Endodermal cell (in vitro differentiated cells): ENCODE measurements at places on chromosomes 4 and X. TPM values are rescaled to one million over a fixed set of nuclear protein-coding genes. Genes with fewer than 3 reads are reported as not detected.

- no peaks in the 10 kb centered on the region for H3K36me3 ChIP-seq
- H3K4me1 ChIP-seq, result no peaks in the 10 kb centered on the region
- H3K27ac ChIP-seq, result no peak within 1 kb of the TSS
- DNase-seq, result peak; percentile 87
- peak within 1 kb of the TSS; percentile 83 for H3K4me3 ChIP-seq
Observed at GRCh38 chrX:3713225-3713936, at the start of gene PRKX. Gene PRKX (minus strand): TSS chrX:3713649. CDS start chrX:3713253, 396 bp downstream.

GRCh38 chrX:108312957-108313356 is 125.3 kb downstream of the COL4A6 start:
- H3K27ac ChIP-seq, result no peak overlapping the region
- H3K4me3 ChIP-seq, result no peak overlapping the region
- DNase-seq, result peak; percentile 72
- no peaks in the 10 kb centered on the region for H3K4me1 ChIP-seq

DNA sequence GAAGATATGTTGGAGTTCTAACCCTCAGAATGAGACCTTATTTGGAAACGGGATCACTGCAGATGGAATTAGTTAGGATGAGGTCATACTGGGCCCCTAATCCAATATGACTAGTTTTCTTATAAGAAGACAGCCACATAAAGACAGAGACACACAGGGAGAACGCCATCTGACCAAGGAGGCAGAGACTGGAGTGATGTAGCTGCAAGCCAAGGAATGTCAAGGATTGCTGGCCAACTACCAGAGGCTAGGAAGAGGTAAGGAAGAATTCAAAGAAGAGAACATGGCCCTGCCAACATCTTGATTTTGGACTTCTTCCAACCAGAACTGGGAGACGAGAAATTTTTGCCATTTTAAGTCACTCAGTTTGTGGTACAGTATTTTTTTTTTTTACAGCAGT is 152.8 kb upstream of the DIPK2B start:
- no peaks in the 10 kb centered on the region for H3K27me3 ChIP-seq
- H3K4me3 ChIP-seq, result no peak overlapping the region
- no peaks in the 10 kb centered on the region for H3K4me1 ChIP-seq
- H3K27ac ChIP-seq, result no peak overlapping the region

- H3K36me3 ChIP-seq, result no peaks in the 10 kb centered on the region
- H3K27ac ChIP-seq, result no peak overlapping the region
- DNase-seq, result no peak
- no peaks in the 10 kb centered on the region for H3K27me3 ChIP-seq
Observed at GRCh38 chr4:153018031-153018430, 81.9 kb downstream of the FHDC1 start.

- H3K27ac ChIP-seq, result no peak overlapping the region
- no peak overlapping the region for H3K4me3 ChIP-seq
- no peaks in the 10 kb centered on the region for H3K27me3 ChIP-seq
- H3K4me1 ChIP-seq, result no peaks in the 10 kb centered on the region
- DNase-seq, result no peak
- no peaks in the 10 kb centered on the region for H3K36me3 ChIP-seq
Observed at GRCh38 chr4:107279733-107280132, 243.6 kb upstream of the DKK2 start.

DNA sequence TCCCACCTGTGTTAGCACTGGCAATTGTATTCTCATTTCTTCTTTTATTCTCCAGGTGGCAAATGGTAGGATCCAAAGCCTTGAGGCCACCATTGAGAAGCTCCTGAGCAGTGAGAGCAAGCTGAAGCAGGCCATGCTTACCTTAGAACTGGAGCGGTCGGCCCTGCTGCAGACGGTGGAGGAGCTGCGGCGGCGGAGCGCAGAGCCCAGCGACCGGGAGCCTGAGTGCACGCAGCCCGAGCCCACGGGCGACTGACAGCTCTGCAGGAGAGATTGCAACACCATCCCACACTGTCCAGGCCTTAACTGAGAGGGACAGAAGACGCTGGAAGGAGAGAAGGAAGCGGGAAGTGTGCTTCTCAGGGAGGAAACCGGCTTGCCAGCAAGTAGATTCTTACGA is 176.9 kb downstream of the PTTG2 start:
- peaks cover 47% of the 10 kb centered on the region for H3K36me3 ChIP-seq
- no peak for DNase-seq
- H3K4me3 ChIP-seq, result no peak overlapping the region
- no peaks in the 10 kb centered on the region for H3K4me1 ChIP-seq
- H3K27ac ChIP-seq, result no peak overlapping the region

GRCh38 chr4:14168919-14169318 is 541.4 kb upstream of the BOD1L1 start:
- no peak for DNase-seq
- H3K27me3 ChIP-seq, result no peaks in the 10 kb centered on the region
- no peak overlapping the region for H3K27ac ChIP-seq
- H3K4me3 ChIP-seq, result no peak overlapping the region

GRCh38 chrX:9269134-9269533 is 195.7 kb upstream of the TBL1X start:
- no peaks in the 10 kb centered on the region for H3K36me3 ChIP-seq
- H3K27ac ChIP-seq, result no peak overlapping the region
- no peaks in the 10 kb centered on the region for H3K4me1 ChIP-seq
- H3K27me3 ChIP-seq, result no peaks in the 10 kb centered on the region
- DNase-seq, result no peak

DNA sequence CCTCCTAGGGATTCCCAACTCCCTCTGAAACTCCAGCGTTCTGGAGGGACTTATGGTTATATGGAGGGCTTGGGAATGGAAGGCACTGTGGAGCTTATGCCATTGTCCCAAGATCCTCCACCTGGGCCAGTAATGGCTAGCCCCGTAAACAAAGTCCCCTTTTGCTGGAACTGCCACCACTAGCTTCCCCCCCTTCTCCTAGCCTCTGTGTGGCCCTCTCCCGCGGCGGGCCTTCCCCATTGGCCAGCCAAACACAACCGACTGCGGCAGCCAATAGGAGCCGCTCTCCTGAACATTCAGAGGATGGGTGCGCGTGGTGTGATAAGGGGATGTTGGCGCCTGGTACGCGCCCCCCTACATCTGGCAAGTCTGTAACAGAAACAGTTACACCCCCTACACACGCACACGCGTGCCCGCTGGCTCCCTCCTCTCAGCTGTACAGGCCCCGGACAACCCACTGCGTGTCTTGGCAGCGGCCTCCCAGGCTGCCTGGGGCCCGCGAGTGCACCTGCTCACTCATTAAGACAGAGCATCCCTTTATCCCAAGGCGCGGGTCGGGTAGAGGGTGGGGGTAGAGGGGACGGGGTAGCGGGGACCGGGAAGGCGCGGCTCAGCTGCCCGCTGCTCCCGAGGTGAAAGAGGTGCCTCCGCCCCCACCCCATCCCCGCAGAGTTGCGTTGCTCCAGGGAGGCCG is 863 bp upstream of the RAB33A start:
- H3K27ac ChIP-seq, result peak overlapping the region; percentile 80
- H3K4me1 ChIP-seq, result no peaks in the 10 kb centered on the region
- peak overlapping the region; percentile 69 for H3K4me3 ChIP-seq
- H3K27me3 ChIP-seq, result peaks cover 36% of the 10 kb centered on the region

GRCh38 chr4:88814043-88814617 is 116.5 kb upstream of the NAP1L5 start:
- H3K4me3 ChIP-seq, result no peak overlapping the region
- peak; percentile 64 for DNase-seq
- no peaks in the 10 kb centered on the region for H3K27me3 ChIP-seq
- H3K4me1 ChIP-seq, result no peaks in the 10 kb centered on the region

DNA sequence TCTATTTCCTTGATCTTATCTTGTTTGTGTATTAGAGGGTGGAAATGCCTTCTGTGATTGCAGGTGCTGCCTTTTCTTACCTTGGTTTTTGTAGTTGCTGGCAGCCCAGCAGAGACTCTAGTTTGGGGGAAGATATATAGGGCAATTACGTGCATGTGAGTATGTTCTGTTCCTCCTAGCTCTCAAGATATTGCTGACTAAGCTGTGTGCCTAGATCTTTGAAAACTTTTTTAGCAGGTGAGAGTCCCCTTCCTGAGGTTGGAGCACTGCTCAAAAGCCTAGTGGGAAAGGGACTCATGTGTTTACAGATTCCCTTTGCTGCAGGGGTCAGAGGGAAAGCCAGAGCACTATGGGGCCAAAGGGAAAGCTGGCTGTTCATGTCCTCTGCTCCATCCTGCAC is 136.1 kb downstream of the VSIG4 start:
- H3K4me1 ChIP-seq, result no peaks in the 10 kb centered on the region
- H3K27ac ChIP-seq, result no peak overlapping the region
- no peak for DNase-seq
- H3K36me3 ChIP-seq, result no peaks in the 10 kb centered on the region

DNA sequence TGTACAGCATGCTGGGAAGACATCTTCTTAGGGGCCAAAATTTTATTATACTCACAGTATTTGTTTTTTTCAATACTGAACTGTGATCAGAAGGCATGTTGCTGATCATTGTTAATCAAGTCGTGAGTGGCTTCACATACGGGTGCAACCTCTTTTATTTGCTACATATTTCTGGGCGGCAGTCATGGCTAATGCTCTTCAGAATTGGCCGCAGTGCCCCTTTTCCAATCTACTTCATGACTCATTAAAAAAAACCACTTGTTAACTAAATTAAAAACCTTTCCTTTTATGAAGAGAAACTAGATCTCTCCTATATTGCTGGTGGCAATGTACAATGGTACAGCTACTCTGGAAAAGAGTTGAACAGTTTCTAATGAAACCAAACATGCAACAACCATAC is 101.5 kb upstream of the C1GALT1C1 start:
- no peak overlapping the region for H3K27ac ChIP-seq
- no peaks in the 10 kb centered on the region for H3K4me1 ChIP-seq
- no peak overlapping the region for H3K4me3 ChIP-seq
- H3K27me3 ChIP-seq, result no peaks in the 10 kb centered on the region
- DNase-seq, result no peak
- H3K36me3 ChIP-seq, result no peaks in the 10 kb centered on the region

GRCh38 chr4:171814545-171814944 is 1.3 kb downstream of the GALNTL6 start:
- no peak overlapping the region for H3K4me3 ChIP-seq
- no peaks in the 10 kb centered on the region for H3K36me3 ChIP-seq
- DNase-seq, result peak; percentile 53
- H3K4me1 ChIP-seq, result no peaks in the 10 kb centered on the region
- no peak overlapping the region for H3K27ac ChIP-seq
- peaks cover 50% of the 10 kb centered on the region for H3K27me3 ChIP-seq

DNA sequence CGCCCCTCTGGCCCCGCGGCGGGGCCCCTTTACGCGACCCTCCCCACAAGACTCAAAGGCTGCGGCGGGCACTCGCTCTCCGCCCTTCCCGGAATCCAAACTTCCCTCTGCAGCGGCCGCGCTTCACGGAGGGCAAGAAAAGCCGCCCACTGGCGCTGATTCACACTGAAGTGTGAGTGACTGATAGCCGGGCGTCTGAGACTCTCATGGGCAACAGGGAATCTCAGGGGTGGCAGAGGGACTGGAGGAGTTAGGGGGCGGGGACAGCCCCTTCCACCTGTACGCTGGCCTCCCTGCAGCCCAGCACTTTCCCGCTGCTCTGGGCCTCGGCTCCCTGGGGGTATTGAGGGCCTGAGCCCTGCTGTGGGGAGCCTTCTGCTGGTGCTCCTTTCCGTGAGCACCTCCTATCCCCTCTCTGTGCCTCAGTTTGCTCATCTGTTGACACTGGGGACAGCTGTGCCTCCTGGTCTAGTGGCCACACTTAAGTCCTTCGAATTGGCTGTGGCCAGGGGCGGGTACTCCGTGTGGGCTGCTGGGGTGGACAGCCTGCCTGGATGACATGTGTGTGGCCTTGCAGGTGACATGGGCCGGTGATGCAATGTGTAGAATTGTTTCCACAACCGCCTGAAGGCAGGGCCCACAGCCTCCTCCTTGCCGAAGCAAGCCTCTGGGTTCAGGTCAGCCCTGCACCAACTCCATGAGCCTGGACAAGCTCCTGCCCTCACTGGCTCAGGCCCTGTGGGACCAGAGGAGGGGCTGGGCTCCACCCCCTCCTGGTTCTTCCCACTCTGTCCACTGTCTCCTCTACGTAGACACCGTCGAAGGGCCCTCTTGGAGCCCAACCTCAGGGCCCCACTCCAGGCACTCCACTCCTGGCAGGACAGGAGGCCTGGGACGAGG is 951 bp downstream of the SH3BP2 start:
- no peak overlapping the region for H3K27ac ChIP-seq
- H3K36me3 ChIP-seq, result no peaks in the 10 kb centered on the region
- peaks cover 15% of the 10 kb centered on the region for H3K27me3 ChIP-seq
- peak; percentile 69 for DNase-seq
- H3K4me3 ChIP-seq, result no peak overlapping the region

DNA sequence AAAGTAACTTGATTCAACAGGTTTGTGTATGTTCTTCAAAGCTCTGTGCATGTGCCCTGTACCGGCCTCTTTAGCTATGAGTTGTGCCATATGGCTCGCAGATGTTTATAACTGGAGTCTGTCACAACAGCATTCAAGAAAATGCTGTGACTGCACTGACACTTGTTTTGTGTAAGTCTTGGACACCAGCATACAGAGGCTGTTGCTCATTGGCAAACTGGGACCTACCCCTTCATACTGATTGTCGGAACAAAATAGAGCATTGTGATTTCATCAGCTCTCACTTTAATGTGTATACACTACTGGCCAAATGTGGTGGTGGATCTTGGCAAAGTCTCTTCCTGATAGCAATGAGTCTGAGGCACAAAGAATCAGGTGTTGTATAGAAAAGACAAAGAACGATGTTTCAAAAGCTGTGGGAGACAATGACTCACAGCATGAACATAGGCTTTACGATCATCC is 133.9 kb downstream of the EGF start:
- peaks cover 11% of the 10 kb centered on the region for H3K36me3 ChIP-seq
- DNase-seq, result no peak
- no peaks in the 10 kb centered on the region for H3K27me3 ChIP-seq
- no peak overlapping the region for H3K27ac ChIP-seq
- H3K4me3 ChIP-seq, result no peak overlapping the region

DNA sequence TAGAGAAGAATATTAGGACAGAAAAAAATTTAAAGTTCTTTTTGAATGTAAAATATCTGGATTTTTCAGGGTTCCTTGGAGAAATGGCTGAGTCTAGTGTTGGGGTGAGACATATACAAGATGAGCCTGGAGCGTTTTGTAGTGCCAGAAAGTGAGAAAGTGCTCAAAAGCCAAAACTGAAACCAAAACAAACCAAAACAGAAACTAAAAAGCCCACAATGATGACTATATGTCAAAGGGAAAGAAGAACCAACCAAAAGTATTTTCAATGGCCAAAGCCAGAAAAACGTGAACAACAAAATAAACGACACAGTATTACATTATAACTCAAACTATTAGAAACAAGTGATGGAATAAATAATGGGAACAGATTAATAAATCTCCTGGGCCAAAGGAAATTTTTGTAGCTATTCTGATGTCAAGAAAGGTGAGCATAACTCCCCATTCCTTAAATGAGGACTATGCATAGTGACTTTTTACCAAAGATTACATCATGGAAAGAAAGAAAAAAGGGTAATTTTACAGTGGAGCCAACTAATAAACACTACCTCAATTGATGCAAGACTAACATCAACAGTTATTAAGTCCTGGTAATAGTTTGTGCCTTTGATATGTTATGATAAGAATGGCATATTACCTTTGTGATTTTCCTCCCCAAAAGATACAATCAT is 1137.6 kb downstream of the C4orf33 start:
- no peaks in the 10 kb centered on the region for H3K36me3 ChIP-seq
- no peak overlapping the region for H3K4me3 ChIP-seq
- DNase-seq, result no peak
- H3K27ac ChIP-seq, result no peak overlapping the region
- no peaks in the 10 kb centered on the region for H3K27me3 ChIP-seq

Gene SORBS2
- 6.3 to 13.8 TPM (median 13.5 TPM) in 3 replicates for total RNA-seq

Gene F8A3
- 0.29 to 0.66 TPM in 2 of 3 replicates, not detected in the other for total RNA-seq

Gene DCX
- total RNA-seq, result 1.1 and 1.4 TPM in 2 replicates

Gene PPP2R2C
- total RNA-seq, result 4.4 to 5.9 TPM (median 5.3 TPM) in 3 replicates

Gene TMPRSS11A
- total RNA-seq, result not detected in 3 replicates

Gene EVC2
- 9.2 and 11.7 TPM in 2 replicates for total RNA-seq

Gene GCNA
- total RNA-seq, result 2.2 and 2.3 TPM in 2 replicates

Gene TMPRSS11E
- 11.1 to 15.2 TPM (median 12.3 TPM) in 3 replicates for total RNA-seq
